ENCODE measurements at places on chromosomes 4 and X. TPM values are rescaled to one million over a fixed set of nuclear protein-coding genes. Genes with fewer than 3 reads are reported as not detected.

The AFF2 gene
- total RNA-seq = not detected

The PLAC8 gene
- not detected for total RNA-seq

The IL2 gene
- not detected for total RNA-seq

The TMPRSS11E gene
- total RNA-seq = not detected

The SMIM14 gene
- 34.9 TPM for total RNA-seq

The SGCB gene
- total RNA-seq = 27.1 TPM

The CFAP299 gene
- total RNA-seq = 8.1 TPM

The TADA2B gene
- total RNA-seq = 10.3 TPM

The GABRE gene
- 1.3 TPM for total RNA-seq

The MAGEE2 gene
- total RNA-seq = not detected

The TCP11X2 gene
- not detected for total RNA-seq

The ELF4 gene
- total RNA-seq = 9.7 TPM

The CCDC158 gene
- under 0.01 TPM for total RNA-seq

The ZNF711 gene
- total RNA-seq = under 0.01 TPM

The SORCS2 gene
- total RNA-seq = 0.29 TPM

The PASD1 gene
- not detected for total RNA-seq

The CHST7 gene
- 17.0 TPM for total RNA-seq

The SSX2 gene
- not detected for total RNA-seq

The P2RY4 gene
- 0.44 TPM for total RNA-seq

The NOX1 gene
- total RNA-seq = not detected

The DCAF8L2 gene
- total RNA-seq = under 0.01 TPM

The PABPC1L2A gene
- total RNA-seq = not detected

The AFM gene
- total RNA-seq = not detected

The SUPT20HL2 gene
- not detected for total RNA-seq

The SSX4B gene
- not detected for total RNA-seq

The PAGE4 gene
- not detected for total RNA-seq

The GAGE12H gene
- not detected for total RNA-seq

The ANKRD50 gene
- total RNA-seq = 23.8 TPM

The ZFP92 gene
- total RNA-seq = under 0.01 TPM

The FHIP1A gene
- total RNA-seq = 0.29 TPM

The ESX1 gene
- total RNA-seq = not detected

The HEPH gene
- total RNA-seq = 57.7 TPM

The FAM9C gene
- not detected for total RNA-seq

Data from smooth muscle cell of trachea (primary cell).